Chondrocyte (in vitro differentiated cells): ENCODE measurements at places on chromosomes 4 and X. TPM values are rescaled to one million over a fixed set of nuclear protein-coding genes. Genes with fewer than 3 reads are reported as not detected.

POF1B gene
- not detected in 3 replicates for total RNA-seq

DNA sequence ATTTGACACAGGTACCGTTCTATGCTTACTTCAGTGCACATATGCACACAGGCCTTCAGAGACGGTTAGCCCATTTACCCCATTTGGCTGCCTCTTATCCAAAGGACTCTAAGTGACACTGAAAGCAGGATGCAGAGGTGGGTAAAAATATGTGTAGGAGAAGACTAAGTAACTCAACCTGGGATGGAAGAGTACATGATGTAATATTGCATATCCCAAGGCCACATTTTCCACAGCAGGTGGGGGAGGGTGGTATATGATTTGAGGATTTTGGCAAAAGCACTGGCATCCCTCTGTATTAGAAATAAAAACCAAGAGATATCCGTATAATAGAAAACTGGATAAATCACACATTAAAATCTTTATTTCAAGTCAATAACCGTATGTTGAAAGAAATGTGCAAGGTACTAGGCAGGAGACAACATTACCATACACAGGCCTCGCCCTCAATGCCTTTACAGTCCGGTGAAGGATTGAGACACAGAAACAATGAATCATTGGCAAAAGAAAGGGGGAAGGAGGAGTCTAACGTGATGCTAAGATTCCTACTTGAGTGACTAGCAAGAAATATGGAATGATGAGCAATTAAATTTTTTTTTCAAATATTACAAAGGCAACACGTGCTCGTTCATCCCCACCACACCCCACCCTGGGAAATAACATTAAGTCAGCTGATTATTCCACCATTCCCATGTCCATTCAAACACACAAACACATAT lies 161.0 kb upstream of the RASGEF1B start:
- no peak for DNase-seq

- DNase-seq: no peak
Observed at GRCh38 chrX:17464194-17464593, 89.2 kb downstream of the NHS start.

DNA sequence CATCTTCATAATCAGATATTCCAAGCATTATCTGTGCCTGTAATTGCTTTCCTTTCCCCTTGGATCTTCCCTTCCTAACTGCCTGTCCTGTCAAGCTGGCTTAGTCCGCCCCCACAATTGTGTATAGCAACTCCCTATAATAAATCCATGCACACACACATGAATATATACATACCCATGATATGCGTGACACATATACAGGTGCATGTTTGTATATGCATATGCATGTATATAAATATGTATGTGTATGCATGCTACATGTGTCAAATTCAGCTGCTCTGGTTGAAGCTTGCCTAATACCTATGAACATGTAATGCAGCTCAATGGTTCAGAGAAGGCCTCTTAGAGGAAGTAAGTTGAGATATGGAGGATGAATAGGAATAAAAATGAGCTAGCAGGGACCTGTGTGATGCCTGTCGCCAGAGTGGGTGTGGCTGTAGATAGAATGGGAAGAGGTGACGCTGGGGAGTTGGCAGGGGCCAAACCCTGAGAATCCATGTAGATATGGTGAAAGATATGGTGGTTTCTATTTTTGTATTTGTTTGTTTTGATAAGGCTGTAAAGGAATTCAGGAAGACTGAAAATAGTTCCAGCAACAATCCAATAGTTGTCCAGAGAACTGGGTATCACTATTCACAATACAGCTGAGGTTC lies 595.0 kb upstream of the BOD1L1 start:
- no peak for DNase-seq

GRCh38 chrX:18549643-18550042 lies 122.3 kb downstream of the RS1 start:
- no peak for DNase-seq

GRCh38 chr4:118849867-118850487 lies 14.1 kb upstream of the SEC24D start:
- no peak for DNase-seq

DNA sequence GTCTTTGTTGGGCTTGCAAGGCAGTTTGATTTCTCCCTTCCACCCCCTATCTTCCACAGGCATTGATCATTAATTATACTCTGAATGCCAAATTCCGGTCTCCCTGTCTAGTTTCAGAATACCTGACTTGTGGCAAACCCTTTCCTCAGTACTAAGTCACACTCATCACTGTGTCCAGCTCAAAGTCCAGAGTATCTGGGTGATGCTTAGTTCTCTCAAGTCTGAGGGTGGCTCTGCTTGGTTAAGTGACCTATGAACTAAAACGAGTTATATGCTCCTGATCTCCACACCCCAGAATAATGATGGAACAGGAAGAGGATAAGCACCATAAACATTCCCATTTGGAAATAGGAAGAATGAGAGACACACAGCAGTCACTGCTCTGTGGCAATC lies 6.5 kb downstream of the SMIM9 start:
- DNase-seq: no peak

DNA sequence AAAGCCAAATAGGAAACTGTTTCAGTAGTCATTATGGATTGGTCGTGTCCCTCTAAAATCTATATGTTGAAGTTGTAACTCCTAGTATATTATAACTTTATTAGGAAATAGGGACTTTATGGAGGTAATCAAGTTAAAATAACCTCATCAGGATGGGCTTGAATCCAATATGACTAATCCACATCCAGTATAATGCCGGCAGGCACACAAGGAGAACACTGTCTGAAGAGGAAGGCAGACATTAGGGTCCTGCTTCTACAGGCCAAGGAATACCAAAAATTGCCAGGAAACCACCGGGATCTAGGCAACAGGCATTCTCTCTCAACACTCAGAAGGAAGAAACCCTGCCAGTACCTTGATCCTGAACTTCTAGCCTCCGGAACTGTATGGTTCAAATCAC lies 130.3 kb downstream of the ATP10D start:
- DNase-seq: no peak

DNA sequence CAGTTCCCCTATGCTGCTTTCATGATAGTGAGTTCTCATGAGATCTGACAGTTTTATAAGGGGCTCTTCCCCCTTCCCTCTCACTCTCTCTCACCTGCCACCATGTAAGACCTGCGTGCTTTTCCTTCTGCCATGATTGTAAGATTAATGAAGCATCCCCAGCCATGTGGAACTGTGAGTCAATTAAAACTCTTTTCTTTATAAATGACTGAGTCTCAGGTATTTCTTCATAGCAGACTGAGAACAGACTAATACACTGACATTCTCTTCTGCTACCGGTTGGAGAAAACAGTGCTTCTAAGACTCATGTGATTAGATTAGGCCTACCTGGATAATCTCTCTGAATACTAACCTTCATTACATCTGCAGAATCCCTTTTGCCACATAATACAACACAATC lies 45.4 kb upstream of the TRPC5OS start:
- DNase-seq: no peak

HTATSF1 gene
- 28.5 to 39.3 TPM (median 29.4 TPM) in 3 replicates for total RNA-seq

GPR82 gene
- not detected in 3 replicates for total RNA-seq

DNA sequence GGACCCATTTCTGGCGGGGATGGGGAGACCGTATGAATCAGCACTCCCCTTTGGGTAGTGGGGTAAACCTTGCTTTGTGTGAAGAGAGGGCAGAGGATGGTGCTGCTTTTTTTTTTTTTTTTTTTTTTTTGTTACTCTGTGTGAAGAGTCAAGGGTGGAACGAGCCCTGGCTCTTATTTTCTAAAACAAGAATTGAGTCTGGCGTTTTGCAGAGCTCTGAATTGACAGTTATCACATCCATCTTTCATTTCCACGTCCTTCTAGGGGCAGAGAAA lies 1.2 kb downstream of the SLAIN2 start:
- no peak for DNase-seq

NUDT11 gene
- 8.9 to 11.8 TPM (median 10.6 TPM) in 3 replicates for total RNA-seq

- DNase-seq: no peak
Observed at GRCh38 chrX:30831082-30831481, 58.0 kb downstream of the TAB3 start.

DNA sequence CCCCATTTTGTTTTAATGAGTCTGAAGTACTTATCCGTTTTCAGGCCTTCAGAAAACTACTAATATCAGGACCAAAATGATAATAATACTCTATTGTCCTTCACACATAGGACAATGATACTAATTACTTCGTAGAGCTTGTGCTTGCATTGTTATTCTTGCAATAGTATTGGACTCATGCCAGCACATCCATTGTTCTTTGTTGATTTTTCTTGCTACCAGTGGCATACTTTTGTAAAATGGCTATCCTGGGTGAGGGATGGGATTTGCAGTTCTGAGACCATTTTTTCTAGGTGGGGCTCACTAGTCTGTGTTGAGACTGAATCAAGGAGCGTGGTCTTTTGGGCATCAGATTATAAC lies 195.3 kb downstream of the MAML3 start:
- no peak for DNase-seq

GRCh38 chr4:8224975-8225625 lies 26.0 kb downstream of the SH3TC1 start:
- no peak for DNase-seq

MAMLD1 gene
- total RNA-seq: 6.0 to 9.3 TPM (median 8.8 TPM) in 3 replicates

LCORL gene
- 8.9 to 9.1 TPM (median 9.0 TPM) in 3 replicates for total RNA-seq

DNA sequence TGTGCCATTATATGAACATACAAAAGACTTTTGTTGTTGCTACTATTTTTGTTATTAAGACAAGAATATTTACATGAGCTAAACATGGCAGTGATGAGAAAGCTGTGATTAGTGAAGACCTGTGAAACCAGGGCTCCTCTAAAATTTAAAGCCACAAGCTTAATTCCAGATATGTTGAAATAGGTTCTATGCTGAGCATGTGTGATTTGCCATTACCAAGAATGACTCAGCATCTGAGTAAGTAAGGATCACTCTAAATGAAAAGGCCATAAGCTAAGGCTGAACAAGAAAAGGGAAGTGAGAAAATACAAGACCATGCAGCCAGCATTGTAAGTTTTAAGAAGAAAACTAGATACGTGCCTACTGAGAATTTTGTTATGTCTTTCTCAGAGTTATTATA lies 75.9 kb upstream of the CAMK2D start:
- no peak for DNase-seq

GRCh38 chr4:118337954-118338353 lies 14.8 kb downstream of the PRSS12 start:
- DNase-seq: no peak

PPEF1 gene
- 0.33 to 2.2 TPM (median 0.57 TPM) in 3 replicates for total RNA-seq

DNA sequence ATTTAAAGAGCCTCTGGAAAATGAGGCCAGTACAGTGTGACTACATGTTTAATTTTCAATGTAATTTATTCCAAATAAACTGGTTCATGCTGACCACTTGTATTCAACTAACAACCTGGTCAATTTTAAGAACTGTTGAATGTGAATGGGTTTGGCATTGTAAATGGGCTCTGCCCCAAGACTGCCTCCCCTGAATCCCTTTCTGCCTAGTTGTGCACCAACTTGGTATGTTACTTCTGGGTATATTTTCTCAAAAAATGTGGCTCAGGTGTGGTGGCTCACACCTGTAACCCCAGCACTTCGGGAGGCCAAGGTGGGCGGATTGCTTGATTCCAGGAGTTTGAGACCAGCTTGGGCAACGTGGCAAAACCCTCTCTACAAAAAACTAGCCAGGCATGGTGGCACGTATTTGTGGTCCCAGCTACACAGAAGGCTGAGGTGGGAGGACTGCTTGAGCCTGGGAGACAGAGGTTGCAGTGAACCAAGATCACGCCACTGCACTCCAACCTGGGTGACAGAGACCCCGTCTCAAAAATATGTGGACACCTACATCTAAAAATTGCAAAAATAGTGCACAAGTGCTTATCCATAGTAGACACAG lies 7.2 kb downstream of the RPL9 start:
- DNase-seq: no peak

PDHA2 gene
- total RNA-seq: not detected in 3 replicates

GRCh38 chrX:33726281-33727160 lies 405.6 kb downstream of the FAM47A start:
- DNase-seq: no peak
